ENCODE measurements at places on chromosomes 5 and 9. TPM values are rescaled to one million over a fixed set of nuclear protein-coding genes. Genes with fewer than 3 reads are reported as not detected.

GRCh38 chr5:39520232-39520572 lies 95.4 kb upstream of the DAB2 start:
- no peak for DNase-seq

- DNase-seq: no peak
Observed at GRCh38 chr9:117400171-117400570, 14.7 kb downstream of the ASTN2 start.

GRCh38 chr5:151030056-151030336 lies 9.6 kb downstream of the GPX3 start:
- no peak for DNase-seq

CTNNAL1 gene
- total RNA-seq: 87.0 TPM

PCDHGB2 gene
- total RNA-seq: 5.4 TPM

Data from left cardiac atrium (tissue), 4 donors.